ENCODE measurements at places on chromosomes 3 and 15. TPM values are rescaled to one million over a fixed set of nuclear protein-coding genes. Genes with fewer than 3 reads are reported as not detected.

GRCh38 chr3:197001972-197002700 lies 27.5 kb downstream of the MELTF start:
- no peak for DNase-seq

KIF23 gene
- 33.8 TPM for total RNA-seq

OR4F6 gene
- total RNA-seq = not detected

DNA sequence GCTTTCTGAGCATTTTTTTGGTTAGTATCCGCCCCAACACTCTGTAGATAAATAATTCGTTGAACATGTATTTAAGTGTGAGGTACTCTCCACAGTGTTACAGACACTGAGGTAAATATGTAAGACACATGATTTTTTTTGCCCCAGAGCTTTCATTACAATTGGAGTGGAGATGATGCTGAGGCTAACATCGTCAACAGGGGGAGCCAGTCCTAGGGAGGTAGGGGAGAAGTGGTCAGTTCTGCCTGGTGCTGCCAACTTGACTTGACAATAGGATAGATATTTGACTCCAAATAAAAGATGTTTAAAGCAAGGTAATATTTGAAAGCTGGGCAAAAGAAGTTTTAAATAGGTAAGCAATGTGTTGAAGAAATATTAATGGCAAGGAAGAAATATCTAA lies 295.7 kb downstream of the UNC13C start:
- DNase-seq = no peak

GRCh38 chr3:153150991-153151390 lies 11.0 kb upstream of the RAP2B start:
- DNase-seq = no peak

GRCh38 chr3:4731543-4732111 lies 238.5 kb downstream of the ITPR1 start:
- no peak for DNase-seq

GTF2A2 gene
- 149 TPM for total RNA-seq

GRCh38 chr15:55742498-55742926 lies 440 bp downstream of the PRTG start:
- peak; percentile 47 for DNase-seq

GRM2 gene
- not detected for total RNA-seq

GRCh38 chr3:169992156-169992555 lies 25.5 kb downstream of the SEC62 start:
- no peak for DNase-seq

GRCh38 chr3:59607656-59608055 lies 557.8 kb upstream of the CFAP20DC start:
- no peak for DNase-seq

DNA sequence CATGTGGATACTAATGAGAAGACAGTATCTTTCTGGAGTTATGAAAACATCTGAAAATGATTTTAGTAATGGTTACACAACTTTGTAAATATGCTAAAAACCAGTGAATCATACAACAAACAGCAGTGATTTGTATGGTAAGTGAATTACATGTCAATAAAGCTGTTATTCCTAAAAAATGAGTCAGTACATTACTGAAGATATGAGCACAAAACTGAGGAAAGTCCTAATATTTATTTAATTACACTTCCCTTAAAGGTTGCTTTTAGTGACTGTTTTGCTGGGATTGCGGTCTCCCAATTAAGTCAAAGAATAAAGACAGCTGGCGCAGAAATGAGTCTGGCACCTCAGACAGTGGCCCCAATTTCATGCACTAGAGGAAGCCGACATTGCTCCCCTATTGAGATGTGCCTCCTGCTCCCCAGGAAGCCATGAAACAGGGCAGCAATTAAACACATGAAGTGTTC lies 50.9 kb upstream of the FSIP1 start:
- DNase-seq = peak; percentile 37

DNAJA4 gene
- total RNA-seq = not detected

- peak; percentile 68 for DNase-seq
Observed at GRCh38 chr3:188954590-188955208, 217.1 kb upstream of the TPRG1 start.

SNX33 gene
- total RNA-seq = 13.4 TPM

ZBBX gene
- total RNA-seq = not detected

PCNP gene
- 251 TPM for total RNA-seq

DNA sequence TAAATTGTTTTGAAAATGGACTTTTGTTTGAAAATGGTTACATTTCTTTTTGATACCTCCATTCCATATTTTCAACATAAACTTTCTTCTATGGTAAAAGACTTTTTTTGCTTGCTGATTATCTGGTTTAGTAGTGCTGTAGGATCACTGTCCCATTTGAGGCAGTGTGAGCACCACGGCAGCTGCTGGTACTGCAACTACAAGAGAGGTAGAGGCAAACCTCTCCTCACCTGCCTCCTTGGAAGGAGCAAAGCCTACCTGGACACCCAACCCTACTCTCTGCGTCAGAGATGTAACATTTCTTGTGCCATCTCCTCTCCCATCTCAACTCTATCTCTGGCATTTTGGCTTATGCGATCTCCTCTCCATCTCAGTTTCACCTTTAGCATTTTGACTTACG lies 460.1 kb downstream of the SHQ1 start:
- DNase-seq = no peak

PPM1M gene
- 16.2 TPM for total RNA-seq

DNA sequence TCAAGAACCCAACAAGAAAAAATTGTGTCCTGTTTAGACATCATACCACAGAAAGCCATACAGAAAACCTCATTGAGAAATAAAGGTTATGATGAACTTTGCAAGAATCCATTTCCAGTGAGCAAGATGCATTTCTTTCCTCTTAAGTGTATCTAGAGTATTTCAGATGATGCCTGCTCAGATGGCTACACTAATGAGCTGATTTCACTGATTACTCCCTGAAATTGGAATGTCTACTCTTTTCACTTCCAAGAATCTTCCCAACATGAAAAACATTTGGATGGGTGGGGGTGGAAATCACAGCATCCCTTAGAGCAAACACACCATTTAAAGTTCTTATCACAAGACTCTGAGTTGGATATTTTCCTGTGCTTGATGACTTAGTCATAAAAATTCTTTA lies 41.4 kb upstream of the IL12A start:
- DNase-seq = no peak

IQCH gene
- 2.2 TPM for total RNA-seq

KCNAB1 gene
- total RNA-seq = not detected

CIB1 gene
- 48.7 TPM for total RNA-seq

DNA sequence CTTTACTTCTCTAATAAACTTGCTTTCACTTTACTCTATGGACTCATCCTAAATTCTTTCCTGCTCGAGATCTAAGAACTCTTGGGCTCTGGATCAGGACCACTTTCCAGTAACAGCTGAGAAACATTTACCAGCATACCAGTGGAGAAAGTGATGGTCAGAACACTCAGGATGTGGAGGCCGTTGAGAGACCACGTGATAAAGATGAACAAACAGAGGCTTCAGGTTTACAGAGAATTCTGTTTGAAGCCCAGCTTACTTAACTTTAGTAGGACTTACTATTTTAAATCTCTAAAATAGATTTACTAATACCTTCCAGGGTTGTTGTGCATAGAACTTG lies 57.0 kb downstream of the FRMD4B start:
- DNase-seq = no peak

DNA sequence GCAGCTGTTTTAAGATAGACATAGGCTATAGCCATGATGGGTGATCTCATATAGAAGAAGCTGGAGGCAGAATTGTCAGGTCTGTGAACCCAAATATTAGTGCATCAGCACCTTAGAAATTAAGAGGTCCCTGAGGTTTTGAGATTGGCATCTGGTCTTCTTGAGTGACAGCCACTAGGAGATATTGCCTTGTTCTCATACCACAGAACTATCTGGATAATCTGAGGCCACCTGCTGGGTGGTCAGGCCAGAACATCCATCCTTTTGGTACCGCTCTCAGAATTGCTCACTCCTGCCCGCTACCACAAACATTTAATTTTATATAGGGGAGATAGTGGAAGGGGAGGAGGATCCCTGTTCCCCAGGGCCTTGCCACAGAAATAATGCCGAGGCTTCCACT lies 210.6 kb upstream of the ZPLD1 start:
- peak; percentile 6 for DNase-seq

DNA sequence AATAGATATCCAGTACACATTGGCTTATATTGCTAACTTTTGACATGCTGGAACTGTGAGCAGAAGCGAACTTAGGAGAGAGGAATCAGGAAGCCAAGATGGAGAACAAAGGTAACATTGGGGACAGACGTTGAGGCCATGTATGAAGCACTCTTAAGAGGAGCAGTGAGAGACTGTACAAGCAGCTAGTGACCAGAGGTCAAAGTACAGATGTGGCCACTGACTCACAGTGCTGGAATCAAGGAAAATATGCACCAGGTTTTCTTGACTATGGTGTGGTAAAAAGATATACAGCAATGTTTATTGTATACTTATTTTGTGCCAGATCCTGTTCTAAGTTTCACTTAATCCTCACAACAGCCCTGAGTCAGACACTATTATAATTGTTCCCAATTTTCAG lies 2.0 kb upstream of the IL20RB start:
- DNase-seq = peak; percentile 82

CASR gene
- not detected for total RNA-seq

DNA sequence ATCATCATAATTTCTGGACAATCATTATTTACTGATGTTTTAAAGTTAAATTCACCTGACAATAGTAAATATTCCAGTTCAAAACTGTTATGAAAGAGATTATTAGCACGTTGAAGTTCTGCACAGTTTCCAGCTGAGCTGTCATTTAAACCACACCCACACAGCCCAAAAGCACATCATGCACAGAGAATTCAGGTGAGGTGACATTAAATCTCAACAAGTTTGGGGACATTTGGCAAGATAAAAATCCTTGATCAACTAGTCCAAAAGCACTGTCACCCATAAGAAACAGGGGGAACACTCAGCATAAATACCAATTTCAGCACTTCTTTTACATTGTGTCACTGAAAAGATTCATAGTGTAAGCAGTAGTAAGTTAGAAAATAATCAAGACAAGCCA lies 6.9 kb downstream of the NCEH1 start:
- DNase-seq = no peak

DNA sequence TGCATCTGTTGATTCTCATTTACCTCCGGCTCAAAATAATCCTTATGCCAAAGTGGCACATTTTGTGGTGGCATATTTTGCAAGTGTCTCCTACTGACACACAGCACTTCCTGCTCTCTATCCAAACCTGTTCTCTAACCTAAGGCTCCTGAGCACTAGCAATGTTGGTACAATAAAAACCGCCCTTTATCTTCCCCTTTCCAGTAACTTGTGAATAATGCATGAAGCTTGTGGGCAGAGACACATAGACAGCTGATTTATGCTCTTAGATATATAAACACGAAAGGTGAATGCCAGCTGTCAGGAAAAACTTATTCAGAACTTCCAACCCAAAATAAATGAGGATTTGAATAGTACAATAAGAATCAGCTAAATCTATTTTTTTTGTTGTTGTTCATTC lies 34.6 kb upstream of the ARPIN start:
- DNase-seq = no peak

DNA sequence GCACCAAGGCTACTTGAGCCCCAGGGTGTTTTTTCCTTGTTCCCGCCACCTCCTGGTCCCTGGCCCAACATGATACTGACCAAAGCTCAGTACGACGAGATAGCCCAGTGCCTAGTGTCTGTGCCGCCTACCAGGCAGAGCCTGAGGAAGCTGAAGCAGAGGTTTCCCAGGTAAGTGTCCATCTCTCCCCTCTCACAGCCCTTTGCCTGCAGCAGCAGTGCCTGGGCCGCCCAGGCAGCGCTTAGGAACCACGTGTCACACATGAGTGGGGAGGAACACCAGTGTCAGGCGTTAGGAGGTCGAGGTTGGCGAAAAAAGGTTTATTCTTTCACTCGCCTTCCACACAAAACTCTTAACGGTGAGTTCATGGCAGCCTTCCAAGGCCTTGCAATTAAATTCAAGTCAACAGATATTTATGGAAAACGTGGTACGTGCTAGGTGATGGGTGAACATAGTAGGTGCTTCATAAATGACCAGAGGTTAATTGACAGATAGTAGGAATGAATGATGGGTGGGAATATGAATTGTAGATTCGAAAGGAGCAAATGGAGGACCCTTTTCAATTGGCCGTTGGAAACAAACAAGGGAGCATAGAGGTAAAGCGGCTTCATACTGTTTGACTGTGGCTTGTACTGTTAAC lies 486 bp downstream of the CDIN1 start:
- peak; percentile 44 for DNase-seq

PSTPIP1 gene
- total RNA-seq = not detected

DNA sequence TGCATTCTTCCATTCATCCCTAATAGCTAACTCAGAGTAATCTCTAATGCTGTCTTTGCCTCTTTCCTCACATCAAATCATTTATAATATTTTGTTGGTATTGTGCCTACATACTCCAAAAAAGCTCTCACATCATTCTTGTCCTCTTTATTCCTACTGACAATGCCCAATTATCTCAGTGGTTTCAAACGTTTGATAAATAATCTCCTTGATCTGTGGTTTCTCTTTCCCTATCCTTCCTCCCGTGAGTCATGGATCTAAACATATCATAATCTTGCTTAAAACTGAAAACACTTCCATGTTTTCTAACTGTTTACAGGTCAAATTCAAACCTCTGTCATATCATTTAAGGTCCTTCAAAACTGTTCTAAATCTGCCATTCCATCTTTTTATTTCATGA lies 115.1 kb downstream of the CNTN6 start:
- no peak for DNase-seq

DNA sequence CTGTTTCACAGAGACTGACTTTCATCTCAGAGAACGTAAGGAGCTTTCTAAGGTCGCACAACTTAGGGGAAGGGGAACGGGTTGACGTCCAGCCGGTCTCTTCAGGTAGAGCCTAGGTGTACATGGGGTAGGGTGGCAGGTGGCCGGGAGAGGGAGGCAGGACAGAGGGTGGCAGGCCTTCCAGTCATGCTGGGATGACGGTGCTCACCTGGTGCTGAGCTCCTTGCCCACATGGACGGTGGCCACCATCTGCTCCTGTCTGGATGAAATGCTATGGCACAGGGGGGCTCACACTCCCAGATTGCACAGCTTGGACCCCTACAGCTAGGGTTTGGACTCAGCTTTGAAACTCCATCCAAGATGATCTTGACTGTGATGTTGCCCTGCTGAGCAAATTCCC lies 144.5 kb downstream of the ATP10A start:
- no peak for DNase-seq

DNA sequence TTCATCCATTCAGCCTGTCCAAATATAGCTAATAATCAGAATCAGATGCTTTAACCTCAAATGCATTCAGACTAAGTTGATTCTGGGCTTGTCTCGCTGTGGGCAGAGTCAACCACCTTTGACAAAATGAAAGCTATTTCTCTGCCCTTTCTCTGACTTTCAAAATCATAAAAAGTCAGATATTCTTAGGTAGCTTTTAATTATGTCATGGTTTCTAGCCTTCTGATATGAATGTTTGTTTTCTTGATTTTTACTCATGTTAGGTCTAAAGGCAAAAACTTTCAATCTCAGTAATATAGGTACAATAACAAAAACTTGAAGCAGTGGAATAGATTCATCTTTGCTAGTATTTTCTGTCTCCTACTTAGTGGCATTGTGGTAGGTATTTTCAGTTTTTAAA lies 25.3 kb upstream of the C15orf61 start:
- no peak for DNase-seq

ARL14 gene
- not detected for total RNA-seq

BFSP2 gene
- total RNA-seq = not detected

RHOV gene
- 0.49 TPM for total RNA-seq

- no peak for DNase-seq
Observed at GRCh38 chr3:186150041-186150830, 41.3 kb upstream of the ETV5 start.
